ENCODE measurements at places on chromosomes 11 and 22.

DNA sequence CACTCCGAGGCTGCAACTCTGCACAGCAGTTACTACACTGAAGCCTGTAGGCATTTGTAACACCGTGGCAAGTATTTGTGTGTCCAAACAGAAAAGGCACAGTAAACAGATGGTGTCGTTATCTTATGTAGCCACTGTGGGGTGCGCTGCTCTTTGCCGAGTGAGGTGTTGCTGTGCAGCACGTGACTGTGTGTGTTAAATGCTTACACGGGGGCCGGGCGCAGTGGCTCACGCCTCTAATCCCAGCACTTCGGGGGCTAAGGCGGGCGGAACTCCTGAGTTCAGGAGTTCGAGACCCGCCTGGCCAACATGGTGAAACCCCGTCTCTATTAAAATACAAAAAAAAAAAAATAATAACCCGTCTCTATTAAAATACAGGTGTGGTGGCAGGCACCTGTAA lies 11.5 kb downstream of the ZBED4 start:
- no peak for DNase-seq

DNA sequence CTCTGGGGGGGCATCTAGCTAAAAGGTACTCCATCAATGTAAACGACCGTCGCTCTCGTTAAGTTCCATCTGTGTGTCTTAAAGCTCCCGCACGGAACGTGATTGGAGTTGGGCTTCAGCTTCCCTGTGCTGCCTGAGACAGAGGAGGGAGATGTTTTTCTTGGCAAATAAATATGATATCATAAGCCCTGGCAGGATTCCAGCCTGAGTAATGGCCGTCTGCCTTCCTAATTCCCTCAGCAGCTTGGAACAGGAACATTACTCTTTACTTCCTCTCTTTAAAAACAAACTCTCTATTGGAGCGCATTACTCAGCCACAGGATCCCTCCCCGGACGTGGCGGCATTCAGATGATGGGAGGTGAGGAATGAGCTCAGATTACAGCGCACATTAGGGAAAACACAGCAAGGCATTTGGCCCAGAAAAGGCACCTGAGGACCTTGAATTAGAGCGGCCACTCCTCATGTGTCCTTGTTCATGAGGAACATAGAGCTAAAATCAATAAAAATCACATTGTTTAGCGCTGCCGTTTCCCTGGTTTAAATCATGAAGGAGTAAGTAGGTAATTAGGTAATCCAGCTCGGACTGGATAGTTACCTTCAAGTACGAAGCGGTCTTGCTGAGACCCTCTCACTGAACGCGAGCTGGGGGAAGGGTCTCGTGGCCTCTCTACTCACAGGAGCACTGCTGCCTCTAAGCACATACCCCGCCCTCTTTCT lies 230.4 kb downstream of the ST3GAL4 start:
- DNase-seq: no peak

DNA sequence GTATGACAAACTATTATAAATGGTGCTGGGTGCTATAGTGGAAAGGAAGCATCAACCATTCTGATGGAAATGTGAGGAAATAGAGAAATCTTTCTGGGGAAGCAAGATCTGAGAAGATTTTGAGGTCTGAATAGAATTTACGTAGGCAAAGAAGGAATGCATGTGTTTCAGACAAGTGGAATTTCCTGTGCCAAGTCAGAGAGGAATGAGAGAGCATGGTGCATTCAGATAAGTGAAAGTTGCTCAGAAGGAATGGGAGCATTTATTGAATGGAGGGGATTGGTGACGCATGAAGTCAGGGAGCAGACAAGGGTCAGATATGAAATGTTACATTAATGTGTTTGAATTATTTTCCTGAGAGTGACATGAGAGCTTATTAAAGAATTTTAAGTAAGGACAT lies 725.5 kb downstream of the METTL15 start:
- no peak for DNase-seq

GRCh38 chr22:20588843-20589581 lies 81.6 kb downstream of the MED15 start:
- no peak for DNase-seq

GRCh38 chr11:128895526-128895925 lies 4.4 kb downstream of the KCNJ5 start:
- no peak for DNase-seq

- no peak for DNase-seq
These were observed 8.5 kb downstream of the RAB30 start for GRCh38 chr11:83063073-83063754.

DNA sequence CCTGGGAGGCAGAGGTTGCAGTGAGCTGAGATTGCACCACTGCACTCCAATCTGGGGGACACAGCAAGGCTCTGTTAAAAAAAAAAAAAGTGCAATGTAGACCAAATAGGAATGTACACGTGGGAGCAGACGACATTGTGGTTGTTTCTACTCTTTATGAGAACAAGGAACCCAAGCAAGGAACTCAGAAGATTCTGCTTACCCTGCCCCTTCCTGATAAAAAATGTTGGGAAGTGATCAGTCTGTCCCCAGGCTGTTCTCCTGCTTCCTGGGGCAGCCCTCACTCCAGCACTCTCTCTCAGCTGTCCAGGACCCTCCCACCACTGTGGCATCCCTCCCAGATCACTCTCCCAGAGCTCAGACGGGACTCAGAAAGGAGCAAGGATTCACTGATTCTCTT lies 31.8 kb downstream of the SLCO2B1 start:
- DNase-seq: no peak

- no peak for DNase-seq
These were observed 31.9 kb downstream of the MRGPRD start for GRCh38 chr11:68948935-68949334.

DNA sequence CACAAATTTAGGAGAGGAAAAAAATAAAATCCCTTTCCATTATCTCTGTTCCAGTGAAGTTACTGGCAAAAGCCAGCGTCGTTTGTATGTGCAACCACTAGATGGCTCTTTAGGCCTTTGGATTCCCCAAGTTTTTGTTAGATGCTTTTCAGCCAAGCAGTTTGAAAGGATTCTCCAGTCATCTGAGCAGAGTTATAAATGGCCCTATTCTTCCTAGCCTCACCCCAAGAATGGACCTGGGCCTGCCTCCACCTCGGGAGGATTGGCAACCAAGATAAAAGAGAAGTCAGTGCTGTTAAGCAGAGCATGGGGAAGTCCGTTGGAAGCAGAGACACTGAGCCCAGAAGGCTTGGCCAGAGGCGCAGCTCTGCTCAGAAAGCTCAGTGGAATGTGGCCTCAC lies 15.4 kb downstream of the FAM181B start:
- no peak for DNase-seq

- no peak for DNase-seq
These were observed 733 bp upstream of the GRAMD1B start for GRCh38 chr11:123429336-123429735.

GRCh38 chr11:83711106-83711527 lies 424.9 kb upstream of the CCDC90B start:
- no peak for DNase-seq

DNA sequence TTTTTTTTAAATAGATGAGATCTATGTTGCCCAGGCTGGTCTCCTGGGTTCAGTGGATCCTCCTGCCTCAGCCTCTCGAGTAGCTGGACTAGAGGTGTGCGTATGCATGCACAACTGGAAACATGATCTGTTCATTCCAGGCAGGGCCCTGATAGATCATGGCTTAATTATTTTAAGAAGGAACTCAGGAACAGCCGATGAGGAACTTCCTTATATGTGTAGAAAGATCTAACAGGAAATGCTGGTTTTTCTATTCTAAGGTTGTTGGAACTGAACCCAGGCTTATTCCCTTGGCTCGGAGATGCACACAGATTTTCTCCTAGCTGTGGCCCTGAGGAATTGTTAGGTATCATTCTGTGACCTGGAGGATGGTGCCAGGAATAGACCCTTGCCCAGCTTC lies 32.4 kb downstream of the SPECC1L start:
- DNase-seq: no peak

DNA sequence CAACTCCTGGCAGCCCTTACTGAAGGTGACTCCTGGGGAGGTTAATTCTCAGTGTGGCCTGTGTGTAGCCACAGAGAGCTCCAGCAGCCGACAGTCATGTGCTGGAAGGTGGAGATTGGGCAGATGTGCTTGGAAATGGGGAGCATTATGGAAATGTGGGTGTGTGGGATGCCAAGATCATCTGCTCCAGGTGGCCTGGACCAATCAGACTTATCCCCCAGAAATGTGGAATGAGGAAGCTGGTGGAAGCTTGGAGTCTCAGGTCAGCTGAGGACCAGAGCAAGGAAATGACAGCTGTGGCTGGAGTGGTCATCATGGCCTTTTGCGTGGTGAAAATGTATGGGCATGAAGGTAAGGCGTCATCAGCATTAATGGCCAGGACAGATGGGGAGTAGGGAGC lies 234.0 kb downstream of the MIAT start:
- no peak for DNase-seq

GRCh38 chr22:38266120-38266519 lies 6.7 kb downstream of the TMEM184B start:
- no peak for DNase-seq

- no peak for DNase-seq
These were observed 78.6 kb downstream of the PARVA start for GRCh38 chr11:12455938-12456337.

- no peak for DNase-seq
These were observed at the start of gene SMIM45 for GRCh38 chr22:41951898-41952474. SMIM45 (plus strand) TSS chr22:41952150.

GRCh38 chr11:121606354-121606753 lies 153.6 kb upstream of the SORL1-AS1 start:
- DNase-seq: no peak

DNA sequence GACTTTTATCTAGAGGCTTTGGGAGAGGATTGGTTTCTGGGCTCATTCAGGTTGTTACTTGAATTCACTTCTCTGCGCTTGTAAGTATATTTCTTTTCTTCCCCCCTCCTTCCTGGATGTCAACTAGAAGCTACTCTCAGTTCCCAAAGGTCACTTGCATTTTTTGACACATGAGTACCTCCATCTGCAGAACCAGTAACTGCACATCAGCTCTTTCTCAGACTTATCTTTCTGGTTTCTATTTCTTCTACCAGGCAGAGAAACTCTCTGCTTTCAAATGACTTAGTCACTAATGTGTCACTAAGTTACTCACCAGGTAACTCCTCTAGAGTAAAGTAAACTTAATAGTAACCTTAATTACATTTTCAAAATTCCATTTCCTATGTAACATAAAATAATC lies 773.0 kb upstream of the LUZP2 start:
- DNase-seq: no peak

- DNase-seq: no peak
These were observed at the start of gene CLMP for GRCh38 chr11:123195188-123196059. CLMP (minus strand) TSS chr11:123195248; CDS start chr11:123194940, 308 bp downstream.

DNA sequence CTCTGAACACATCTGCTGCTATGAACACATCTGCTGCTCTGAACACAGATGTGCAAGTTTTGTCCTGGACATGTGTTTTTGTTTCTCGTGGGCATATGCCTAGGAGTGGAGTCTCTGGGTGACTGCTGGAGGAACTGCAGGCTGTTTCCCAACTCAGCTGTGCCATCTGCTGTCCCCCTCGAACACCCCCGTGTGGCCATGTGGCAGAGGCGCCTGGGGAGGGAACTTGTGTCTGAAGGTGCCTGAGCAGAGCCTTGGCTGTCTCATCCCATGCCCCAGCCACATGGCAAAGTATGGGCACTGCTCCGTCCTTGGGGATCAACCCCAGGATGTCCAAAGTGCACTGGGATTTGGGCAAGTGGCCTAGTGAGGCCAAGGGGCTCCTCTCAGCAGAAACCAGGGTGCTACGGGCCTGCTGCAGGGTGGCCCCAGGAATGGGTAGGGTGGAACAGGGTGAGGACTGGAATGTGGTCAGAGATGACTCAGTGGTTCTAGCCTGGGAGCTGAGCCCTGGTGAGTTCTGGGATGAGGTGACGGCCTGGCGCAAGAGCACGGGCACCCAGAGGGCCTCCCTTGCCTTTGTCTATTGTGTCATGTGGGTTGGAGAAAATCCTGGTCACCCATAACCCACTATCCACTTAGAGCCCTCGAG lies 14.7 kb downstream of the GATD1 start:
- DNase-seq: no peak

- no peak for DNase-seq
These were observed 60.0 kb downstream of the GRK3 start for GRCh38 chr22:25624476-25624875.

DNA sequence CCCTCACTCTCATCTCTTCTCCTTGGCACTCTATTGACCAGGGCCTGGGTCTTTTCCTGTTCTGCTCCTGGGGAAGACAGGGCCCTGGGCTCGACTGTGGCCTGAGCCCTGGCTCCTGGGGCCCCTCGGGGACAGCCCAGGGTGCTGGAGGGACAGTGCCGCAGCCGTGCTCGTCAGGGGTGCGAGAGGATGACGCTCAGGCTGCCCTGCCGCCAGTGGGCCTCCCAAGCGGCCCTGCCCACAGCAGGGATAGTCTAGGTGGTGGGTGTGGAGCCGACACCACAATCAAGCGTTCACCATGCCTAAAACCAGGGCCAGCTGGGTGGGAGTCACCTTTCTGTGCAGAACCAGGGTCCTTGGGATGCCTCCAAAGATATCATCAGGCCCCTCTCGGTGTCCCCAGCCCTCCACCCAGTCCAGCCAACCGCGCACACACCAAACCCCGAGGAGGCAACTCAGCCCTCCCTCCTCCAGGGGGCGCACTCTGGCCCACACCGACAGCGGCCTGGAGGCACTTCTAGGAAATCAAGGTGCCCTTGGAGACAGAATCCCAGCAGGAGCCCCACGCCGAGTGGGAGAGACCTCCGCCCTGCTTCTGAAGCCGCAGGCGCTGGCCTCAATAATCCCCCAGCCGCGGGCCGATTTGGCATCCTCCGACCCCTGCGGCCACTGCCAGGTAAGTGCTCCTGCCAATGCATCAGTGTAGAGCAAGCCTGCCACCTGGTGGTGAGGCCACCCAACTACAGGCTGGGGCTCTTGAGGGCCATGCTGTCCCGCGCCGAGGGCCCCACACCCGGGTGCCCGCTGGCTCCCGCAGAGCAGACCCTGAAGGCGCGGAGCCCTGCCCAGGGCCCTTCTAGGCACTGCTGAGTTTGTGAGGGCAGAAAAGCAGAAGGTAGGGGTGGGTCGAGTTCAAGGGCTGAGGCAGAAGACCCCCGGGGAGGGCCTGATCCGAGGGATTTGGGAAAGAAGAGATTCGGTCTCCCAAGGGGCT lies 496.4 kb downstream of the BUD13 start:
- DNase-seq: peak; percentile 65

GRCh38 chr22:27489178-27489675 lies 312.3 kb downstream of the MN1 start:
- no peak for DNase-seq

GRCh38 chr11:105245781-105246315 lies 106.3 kb upstream of the CARD18 start:
- DNase-seq: no peak

DNA sequence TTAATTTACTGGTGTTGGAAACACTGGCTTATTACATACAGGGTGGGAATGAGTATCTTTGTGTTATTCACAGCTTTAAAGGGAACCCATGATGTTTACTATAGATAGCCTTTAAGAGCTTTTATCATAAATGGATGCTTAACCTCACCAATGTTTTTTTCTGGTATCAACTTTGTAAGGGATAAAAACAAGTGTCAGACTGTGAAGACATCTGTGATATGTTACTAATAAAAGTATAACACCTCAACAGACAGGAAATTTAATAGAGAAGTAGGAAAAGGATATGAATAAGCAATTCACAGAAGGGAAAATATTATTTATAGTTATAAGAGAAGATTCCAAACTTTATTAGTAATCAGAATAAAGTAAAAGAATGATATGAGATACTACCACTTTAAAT lies 46.3 kb downstream of the ACAT1 start:
- DNase-seq: no peak
